ENCODE measurements at places on chromosomes 7 and 10.

- DNase-seq = no peak
These were observed 141.8 kb downstream of the C7orf25 start for GRCh38 chr7:42770114-42770513.

- DNase-seq = no peak
These were observed 33.7 kb downstream of the MINPP1 start for GRCh38 chr10:87538092-87539015.

DNA sequence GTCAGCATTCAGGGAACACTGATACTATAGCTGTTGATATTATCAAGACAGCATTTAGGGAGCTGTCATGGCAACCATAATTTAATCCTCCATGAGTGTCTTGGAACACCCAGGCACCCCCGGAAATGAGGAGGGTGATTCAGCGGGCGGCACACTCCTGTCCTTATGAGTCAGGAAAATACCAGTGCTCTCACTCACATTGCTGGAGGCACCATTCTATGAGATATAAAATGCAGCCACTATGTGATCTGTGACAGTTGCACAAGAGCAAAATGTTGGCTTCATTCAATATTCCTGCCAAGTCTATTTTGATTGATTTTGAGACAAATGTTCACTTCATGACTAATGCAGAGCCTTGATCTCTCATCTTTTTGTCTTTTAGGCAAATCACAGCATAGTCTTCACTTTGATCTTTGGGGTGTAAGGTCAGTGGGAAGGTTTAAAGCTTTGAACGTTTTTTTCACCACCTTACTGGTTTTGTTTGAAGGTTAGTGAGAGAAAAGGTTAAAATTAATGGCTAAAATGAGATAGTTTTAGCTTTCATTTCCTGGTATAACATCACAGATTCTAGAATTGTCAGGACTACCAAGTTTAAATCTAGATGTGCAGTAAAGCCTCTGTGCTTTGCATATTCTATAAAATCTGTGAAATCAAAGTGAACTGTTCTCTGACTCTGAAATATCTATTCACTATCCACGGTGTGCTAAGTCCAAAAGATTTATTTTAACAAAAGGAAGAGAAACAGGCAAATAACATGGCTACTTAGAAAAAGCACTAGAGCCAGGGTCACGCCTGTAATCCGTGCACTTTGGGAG lies 12.4 kb upstream of the ARHGAP12 start:
- no peak for DNase-seq

GRCh38 chr7:158809596-158809995 lies 19.7 kb downstream of the ESYT2 start:
- DNase-seq = no peak

DNA sequence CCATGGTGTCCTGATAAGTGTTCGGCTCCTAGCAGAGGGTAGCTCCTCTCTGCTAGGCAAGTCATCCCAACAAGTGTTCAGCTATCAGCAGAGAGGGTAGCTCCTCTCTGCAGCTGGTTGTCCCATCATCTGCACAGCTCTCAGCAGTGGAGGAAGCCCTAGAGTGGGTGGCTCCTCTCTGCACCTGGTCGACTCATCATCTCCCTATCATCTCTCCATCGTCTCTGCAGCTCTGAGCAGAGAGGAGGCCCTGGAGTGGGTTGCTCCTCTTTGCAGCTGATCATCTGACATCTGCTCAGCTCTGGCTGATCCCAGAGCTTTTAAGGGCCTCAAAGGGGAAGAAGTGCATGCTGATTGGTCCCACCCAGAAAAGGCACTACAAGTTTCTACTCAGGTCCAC lies 199.9 kb upstream of the KMT2E start:
- no peak for DNase-seq

GRCh38 chr10:110505130-110505770 lies 7.5 kb downstream of the DUSP5 start:
- DNase-seq = no peak

GRCh38 chr7:141974831-141975230 lies 1.3 kb upstream of the TAS2R38 start:
- DNase-seq = no peak

DNA sequence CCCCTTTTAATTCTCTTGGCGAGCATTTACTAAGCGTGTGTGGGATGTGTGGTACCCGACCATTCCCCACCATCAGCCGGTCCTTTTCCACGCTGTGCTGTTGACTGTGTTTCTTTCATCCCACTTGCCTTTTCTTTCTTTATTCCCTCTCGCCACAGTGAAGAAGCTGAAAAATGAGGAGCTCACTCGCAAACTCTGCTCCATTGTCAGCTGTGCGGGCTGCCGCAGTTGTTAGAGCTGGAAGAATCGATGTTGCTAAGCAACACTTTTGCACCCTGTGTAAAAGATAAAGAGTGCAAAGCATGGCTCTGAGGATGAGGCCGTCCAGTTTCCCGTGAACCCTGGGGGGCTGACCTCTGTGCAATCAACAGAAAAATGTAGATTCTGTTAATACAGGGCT lies 203.1 kb upstream of the NEBL start:
- DNase-seq = no peak

GRCh38 chr10:128907155-128907941 lies 559.7 kb upstream of the MGMT start:
- no peak for DNase-seq

DNA sequence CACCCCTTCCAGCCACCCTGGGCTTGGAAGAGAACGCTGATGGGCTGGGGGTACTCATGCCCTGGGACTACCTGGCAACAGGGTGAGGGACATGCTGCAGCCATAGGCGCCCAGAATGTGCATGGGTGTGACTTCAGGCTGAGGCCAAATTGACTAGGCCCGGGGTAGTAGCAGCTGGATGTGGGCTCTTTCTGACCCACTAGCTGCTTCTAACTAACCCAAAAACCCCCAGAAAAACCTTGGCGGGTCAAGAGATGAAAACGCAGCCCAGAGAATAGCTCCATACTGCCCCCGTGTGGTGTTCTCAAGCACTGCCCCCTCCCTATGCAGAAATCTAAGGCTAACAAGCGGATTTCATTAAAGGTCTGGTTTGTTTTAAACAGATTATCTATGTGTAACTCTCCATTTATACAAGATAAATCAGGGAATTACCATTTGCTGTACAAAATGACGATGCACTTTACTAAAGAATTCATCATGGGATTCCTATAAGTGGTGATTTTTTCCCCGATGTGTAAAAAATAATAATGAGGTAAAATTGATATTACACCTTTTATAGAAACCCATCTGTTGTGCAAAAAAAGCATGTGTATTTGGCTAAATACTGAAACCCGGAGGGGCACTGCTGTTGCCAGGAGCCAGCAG lies 4.2 kb downstream of the SMARCD3 start:
- DNase-seq = no peak

DNA sequence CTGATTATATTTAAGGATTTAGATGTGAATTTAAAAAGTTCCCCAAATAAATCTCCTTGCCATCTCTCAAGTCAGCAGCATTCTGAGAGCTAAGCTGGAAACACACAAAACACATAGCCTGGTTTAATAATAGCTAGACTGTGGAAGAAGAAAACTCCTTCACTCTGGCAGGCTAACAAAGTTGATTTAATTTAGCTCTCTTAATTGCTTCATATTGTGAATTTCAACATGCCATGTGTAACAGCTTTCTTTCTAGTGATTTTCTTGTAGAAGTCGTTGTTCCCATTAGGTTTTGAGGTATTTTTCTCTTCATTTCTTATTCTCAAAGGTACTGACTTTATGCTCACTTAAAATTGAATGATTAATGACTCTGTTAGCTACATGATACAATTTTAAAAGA lies 216.8 kb upstream of the AKR1E2 start:
- DNase-seq = no peak

- no peak for DNase-seq
These were observed 1.4 kb downstream of the CCNJ start for GRCh38 chr10:96044736-96045135.

DNA sequence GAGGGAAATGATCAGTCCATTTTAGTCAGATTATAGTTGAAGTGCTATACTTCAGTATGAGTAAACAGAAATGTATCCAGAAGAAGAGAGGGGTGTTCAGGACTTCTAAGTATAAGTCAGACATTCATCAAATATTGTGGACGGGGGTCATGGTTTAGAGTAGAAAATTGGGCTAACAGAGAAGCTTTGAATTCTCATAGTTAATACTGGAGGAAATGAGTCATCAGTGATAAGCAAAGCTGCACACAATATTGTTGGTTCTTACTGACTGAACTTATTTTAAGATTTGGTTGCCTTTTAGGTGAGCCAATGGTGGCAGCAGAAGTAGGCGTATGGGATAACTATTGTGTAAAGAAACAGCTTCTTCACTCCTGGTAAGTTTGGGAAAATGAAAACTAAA lies 1.7 kb upstream of the SUMF2 start:
- no peak for DNase-seq

- DNase-seq = peak; percentile 74
These were observed 76.0 kb downstream of the DIP2C start for GRCh38 chr10:613271-614138.

GRCh38 chr10:35827783-35828182 lies 185.7 kb upstream of the FZD8 start:
- no peak for DNase-seq

GRCh38 chr10:89134963-89135362 lies 72.2 kb downstream of the CH25H start:
- no peak for DNase-seq

DNA sequence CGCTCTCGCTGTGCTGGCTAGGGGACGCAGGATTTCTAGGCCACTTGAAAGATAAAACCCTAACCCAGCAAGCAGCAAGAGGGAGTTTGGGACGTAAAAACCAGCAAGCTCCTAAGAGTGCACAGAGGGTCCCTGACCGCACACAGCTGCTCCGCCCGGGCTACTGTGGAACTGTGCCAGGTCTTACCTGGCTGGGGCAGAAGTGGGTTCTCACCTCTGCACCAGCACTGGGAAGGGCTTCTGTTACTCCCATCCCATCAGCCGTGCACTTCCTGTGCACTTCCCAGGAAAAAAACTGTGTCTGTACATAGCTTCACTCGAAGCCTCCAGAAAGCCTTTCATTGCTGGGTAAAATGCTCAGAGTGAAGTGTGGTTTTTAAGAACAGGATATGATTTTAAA lies 45.9 kb upstream of the PTF1A start:
- no peak for DNase-seq

GRCh38 chr10:35182631-35183510 lies 56.2 kb downstream of the CREM start:
- DNase-seq = no peak

DNA sequence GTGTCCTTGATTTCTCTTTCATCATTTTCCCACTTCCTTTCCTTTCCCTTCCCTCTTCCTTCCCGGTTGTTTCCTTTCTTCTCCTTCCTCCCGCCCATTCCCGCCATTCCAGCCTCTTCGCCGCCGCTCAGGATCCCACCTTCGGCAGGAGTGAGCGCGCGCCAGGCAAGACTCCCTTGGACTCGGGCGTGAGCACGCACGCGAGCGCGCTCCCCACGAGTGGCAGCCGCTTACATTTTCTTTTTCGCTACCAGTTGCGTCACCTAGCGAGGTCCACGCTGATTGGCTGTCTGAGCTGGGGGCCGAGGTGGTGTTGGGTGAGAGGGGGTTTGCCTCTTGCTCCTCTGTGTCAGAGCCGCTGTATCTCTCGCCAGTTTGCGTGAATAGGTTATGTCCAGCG lies 11.8 kb downstream of the ZAN start:
- DNase-seq = peak; percentile 84

- no peak for DNase-seq
These were observed 189.6 kb downstream of the DNAJC1 start for GRCh38 chr10:21813946-21814345.

- DNase-seq = no peak
These were observed 360.3 kb upstream of the C7orf33 start for GRCh38 chr7:148230296-148230695.

DNA sequence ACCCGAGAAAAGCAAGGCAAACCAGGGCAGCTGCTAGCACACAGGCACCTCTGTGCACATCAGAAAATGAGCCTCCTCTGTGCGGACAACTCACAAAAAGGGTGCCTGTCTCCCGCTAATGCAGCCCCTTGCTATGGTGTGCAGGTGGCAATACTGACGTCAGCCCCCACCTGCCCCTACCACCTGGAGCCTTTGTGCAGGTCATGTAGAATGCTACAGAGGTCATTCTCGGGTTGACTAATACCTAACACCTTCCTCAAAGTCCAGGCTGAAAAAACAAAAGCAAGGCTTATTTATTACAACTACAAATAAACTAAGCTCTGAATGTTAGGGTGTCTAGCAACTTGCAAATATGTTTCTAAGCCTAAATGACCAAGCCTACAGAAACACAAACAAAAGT lies 13.9 kb downstream of the PIP4K2A start:
- no peak for DNase-seq

- DNase-seq = no peak
These were observed 177.1 kb upstream of the CSTF2T start for GRCh38 chr10:51876503-51876902.

- no peak for DNase-seq
These were observed 9.0 kb upstream of the GPR141 start for GRCh38 chr7:37674531-37674930.

Data from NCI-H2029 (cell line).